Esophagus squamous epithelium (tissue), 5 donors: ENCODE measurements at places on chromosomes 1 and 21.

DNA sequence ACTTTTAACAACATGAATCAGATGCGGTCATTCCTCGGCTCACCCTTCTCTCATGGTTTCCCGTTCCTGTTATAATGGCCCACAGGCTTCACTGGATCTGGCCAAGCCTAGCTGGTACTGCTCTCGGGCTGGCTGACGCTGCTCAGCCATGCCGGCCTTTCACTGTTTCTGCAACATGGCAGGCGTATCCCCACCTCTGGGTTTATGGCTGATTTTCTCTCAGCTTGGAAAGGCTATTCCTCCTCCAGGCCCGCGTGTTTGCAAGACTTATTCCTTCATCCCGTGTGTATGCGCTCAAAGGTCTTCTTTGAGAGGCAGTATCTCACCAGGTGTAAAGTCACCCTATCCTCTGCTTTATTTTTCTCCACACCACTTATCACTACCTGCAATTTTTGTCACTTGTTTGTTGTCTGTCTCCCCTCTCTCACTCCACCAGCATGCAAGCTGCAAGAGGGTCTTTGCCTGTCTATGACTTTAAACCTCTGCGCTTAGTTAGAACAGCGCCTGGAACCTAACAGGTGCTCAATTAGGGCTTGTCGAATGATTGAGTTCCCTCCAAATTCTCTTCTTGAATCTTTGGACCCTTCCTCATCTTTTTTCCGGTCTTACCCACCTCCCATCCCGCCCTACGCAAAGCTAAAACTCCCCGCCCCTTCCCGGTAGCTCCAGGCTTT, 491 bp upstream of the RAP1A start:
- no peak for DNase-seq

GRCh38 chr1:235130766-235131270, 2.2 kb upstream of the TOMM20 start:
- no peak for DNase-seq

DNA sequence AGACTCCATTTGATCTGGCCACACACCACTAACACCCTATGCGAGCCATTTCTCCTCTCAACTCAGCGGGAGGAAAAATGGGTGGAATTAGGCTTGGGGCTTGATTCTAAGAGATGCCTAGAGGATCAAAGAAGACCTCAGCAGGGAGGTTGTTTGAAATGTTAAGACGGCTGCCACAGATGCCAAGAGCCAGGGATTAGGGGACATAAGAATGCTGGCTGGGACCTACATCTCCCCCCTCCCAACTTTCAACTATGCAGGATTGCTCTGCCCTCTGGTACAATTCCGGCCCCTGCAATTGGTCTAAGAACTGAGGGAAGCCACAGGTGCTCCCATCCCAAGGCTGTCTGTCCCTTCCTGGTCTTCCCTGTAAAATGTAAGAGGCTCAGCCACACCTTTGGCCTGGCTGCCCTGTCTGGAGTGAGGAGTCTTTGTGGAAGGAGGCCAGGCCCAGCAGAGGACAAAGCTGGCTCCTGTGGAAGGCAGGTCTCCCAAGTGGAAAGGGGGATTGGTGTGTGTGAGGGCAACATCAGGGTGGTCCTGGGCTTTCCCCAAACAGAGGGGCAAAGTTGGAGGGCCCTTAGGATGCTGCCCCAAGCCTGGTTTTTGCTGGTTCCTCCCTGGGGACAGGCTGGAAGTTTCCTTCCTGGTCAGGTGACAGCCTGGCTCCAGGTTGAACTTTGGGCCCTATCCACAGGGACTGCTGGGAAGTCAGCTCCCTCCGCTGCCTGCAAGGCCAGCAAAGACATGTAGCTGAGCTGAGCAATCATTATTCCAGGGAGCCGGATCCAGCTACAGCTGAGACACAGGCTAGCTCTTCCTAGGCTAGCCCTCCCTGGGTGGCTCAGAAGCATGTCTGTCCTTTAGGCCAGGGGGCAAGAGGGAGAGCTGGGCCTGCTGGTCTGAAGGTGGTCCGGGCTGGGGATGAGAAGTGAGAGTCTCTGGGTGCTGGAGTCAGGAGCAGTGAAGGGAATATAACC, 34.5 kb upstream of the SYNC start:
- no peak for DNase-seq

- DNase-seq: no peak
These were observed 95.1 kb downstream of the ST3GAL3 start for GRCh38 chr1:43802356-43802980.

DNA sequence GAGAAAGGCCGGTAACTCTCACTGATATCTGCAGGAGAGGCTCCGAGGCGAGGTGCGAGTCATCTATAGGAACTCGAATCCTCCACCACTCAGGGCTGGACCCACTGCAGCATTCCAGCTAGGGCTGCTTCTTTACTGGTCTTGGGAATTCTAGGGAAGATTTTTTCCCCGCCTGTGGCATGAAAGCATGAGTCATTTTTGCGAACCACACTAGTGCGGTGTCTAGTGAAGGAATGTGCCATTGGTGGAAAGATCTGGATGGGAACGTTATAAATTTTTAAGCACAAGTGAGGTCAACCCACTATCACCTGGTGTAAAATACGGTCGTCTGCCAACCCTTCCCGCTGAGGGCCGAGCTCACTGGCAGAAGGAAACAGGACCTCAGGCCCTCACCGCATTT, 49.7 kb downstream of the SYF2 start:
- DNase-seq: no peak
